ENCODE measurements at places on chromosomes 16 and 17.
A peak's percentile ranks its signal among the peaks of the same experiment; 100 is the strongest.

GRCh38 chr17:82127704-82128103 is 29.7 kb upstream of the FASN start:
- DNase-seq = no peak

DNA sequence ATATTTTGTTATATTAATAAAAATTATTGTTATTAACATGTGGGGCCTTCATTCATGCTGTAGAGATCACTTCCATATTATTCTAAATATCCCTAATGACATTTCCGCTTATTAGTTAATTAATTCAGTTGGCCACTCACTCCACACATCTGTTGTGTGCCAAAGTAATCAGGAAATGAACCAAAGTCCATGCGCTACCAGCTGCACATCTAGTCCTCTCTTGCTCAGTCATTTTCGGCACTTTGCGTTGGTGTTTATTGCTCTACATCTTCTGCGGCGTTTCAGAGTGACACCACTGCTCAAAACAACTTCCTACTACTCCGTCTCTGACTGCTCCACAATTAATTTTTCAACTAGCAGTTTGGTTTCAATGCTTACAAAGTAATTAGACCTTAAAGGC is 101.4 kb upstream of the ZFHX3 start:
- no peak for DNase-seq

- DNase-seq = no peak
These were observed 12.6 kb upstream of the PRR29 start for GRCh38 chr17:63985387-63986140.

- DNase-seq = no peak
These were observed 1954.7 kb downstream of the TP53TG3F start for GRCh38 chr16:35414139-35414538.

GRCh38 chr16:70805787-70806186 is 4.8 kb upstream of the VAC14 start:
- no peak for DNase-seq

GRCh38 chr17:55059724-55060123 is 91.2 kb downstream of the STXBP4 start:
- no peak for DNase-seq

DNA sequence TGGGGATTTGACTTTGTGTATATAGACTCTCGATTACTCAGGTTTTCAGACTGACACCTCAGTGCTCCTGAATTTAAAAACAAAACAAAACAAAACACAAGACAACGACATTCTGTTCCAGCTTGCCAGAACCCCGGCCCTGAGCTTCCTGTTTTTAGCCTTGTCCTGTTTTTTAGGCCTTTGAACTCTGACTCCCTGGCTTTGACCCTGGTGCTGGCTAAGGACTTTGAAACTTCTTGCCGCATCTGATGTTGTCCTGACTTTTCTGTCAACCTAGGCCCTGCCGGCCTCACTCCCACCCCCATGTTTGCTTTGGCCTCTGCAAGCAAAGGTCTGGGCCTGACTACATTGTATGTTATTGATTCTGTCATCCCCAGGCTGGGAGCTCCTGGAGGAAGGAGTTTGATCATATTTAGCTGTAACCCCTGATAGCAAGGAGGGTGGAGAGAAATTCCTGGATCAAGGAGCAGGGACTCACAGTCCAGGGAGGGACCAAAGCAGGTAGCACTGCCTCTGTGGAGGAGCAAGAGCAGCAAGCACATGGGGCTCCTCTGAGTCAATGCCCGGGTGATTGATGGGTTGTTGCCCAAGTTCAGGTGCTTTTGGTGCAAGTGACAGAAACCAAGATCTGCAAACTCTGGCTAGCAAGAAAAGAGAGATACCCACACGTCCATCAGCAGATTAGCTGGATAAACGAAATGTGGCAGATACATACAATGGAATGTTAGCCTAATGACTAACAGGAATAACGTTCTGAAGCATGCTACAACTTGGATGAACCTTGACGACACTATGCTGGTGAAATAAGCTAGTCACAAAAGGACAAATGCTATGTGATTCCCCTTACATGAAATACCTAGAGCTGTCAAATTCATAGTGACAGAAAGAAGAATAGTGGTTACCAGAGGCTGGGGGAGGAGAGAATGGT is 7.7 kb downstream of the CCL16 start:
- no peak for DNase-seq

- no peak for DNase-seq
These were observed 12.4 kb downstream of the SLFN5 start for GRCh38 chr17:35255316-35255715.

- DNase-seq = no peak
These were observed 2.1 kb downstream of the MGAT5B start for GRCh38 chr17:76870377-76870714.

DNA sequence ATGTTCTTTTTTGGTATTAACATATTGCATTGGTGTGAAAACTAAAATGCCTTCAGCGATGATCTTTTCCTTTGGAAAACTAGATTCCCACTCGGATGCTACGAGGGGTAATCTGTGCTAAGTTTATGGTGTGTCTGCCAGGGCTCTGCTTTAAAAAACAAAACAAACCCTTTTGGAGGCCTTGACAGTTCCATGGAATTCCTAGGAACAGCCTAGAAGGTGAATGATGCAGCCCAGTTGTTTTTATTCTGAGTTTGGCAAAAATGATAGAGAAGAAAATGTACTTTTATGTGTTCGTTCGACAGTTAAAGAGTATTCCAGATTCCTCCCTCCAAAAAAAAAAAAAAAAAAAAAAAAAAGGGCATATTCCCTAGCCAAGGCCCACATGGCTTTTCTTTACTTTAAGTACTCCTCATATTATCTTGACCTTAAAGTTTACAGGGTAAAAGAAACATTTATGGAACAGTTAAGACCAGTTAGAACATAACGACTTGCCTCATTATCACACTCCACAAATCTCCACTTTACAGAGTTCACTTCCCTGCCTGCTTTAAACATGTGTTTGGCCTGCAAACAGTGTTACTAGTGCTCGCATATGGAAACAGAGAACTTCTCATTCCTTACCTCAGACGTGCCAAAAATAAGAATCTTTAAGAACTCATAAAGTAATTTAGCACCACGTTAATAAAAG is 159.1 kb downstream of the WWOX start:
- DNase-seq = no peak

- DNase-seq = no peak
These were observed 72.6 kb downstream of the CLEC16A start for GRCh38 chr16:11016993-11017392.

DNA sequence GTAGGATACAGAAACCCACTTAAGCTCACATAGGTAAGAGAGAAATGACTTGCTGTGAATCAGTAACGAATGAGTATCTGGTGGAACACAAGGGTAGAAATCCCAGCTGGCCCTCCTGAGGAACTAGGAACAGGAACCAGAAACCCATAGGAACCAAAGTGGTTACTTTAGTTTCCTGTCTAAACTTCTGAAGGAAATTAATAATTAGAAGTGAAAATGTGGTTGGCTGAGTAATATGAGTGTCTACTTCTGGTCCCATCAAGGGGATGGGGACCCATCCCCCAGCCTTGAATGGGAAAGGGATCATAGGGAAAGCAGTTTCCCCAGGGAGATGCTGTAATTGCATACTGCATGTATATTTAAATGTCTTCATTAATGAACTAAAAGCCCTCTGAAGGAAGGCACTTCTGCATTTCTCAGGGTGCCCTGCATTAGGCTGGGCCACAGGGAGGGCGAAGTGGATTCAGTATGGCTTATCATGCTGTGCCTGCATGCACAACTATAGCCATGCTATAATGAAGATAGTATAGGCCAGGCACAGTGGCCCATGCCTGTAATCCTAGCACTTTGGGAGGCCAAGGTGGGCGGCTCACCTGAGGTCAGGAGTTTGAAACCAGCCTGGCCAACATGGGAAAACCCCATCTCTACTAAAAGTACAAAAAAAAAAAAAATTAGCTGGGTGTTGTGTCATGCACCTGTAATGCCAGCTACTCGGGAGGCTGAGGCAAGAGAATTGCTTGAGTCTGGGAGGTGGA is 45.6 kb downstream of the CYB5B start:
- DNase-seq = peak; percentile 75

GRCh38 chr16:81409016-81409556 is 35.5 kb upstream of the CMIP start:
- DNase-seq = no peak

DNA sequence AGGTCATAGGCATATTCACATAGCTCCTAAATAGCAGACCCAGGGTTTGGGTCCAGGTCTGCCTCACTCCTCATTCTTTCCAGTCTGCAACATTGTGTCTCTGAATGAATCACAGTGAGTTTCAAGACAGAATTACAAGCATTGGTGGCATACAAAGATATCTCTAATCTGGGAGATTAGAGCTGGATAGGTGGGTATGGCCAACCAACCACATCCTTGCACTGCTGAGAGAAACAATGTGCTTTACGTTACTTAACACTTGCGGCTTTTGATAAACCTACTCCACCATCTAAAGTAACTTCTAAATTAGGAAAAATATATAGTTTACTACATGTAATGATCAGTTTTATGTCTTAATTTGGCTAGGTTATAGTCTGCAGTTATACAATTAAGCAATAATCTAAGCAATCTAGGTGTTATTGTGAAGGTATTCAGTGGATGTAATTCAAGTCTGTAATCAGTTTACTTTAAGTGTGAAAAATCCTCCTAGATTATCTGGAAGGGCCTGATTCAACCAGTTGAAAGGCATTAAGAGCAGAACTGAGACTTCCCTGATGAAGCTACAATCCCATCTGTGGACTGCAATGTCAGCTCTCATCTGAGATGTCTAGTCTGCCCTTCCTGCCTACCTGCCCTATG is 26.7 kb downstream of the CDH11 start:
- DNase-seq = no peak

- no peak for DNase-seq
These were observed 7.8 kb downstream of the HSPB9 start for GRCh38 chr17:42130310-42130936.

DNA sequence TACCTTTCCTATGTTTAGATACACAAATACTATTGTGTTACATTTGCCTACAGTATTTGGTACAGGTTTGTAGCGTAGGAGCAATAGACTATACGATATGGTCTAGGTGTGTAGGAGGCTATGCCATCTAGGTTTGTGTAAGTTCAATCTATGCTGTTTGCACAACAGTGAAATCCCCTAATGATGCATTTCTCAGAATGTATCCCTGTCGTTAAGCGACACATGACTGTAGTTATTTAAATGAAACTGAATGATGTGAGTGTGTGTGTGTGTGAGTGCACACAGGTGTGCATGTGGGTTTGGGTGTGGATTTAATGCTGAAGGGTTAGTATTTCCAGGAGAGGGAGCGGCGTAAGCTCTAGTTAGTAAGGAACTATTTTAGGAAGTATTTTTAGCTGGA is 34.6 kb upstream of the SMIM36 start:
- DNase-seq = no peak

- DNase-seq = no peak
These were observed 54.9 kb downstream of the RAB11FIP4 start for GRCh38 chr17:31446195-31446967.

- no peak for DNase-seq
These were observed 40.0 kb downstream of the PGS1 start for GRCh38 chr17:78418326-78419026.

DNA sequence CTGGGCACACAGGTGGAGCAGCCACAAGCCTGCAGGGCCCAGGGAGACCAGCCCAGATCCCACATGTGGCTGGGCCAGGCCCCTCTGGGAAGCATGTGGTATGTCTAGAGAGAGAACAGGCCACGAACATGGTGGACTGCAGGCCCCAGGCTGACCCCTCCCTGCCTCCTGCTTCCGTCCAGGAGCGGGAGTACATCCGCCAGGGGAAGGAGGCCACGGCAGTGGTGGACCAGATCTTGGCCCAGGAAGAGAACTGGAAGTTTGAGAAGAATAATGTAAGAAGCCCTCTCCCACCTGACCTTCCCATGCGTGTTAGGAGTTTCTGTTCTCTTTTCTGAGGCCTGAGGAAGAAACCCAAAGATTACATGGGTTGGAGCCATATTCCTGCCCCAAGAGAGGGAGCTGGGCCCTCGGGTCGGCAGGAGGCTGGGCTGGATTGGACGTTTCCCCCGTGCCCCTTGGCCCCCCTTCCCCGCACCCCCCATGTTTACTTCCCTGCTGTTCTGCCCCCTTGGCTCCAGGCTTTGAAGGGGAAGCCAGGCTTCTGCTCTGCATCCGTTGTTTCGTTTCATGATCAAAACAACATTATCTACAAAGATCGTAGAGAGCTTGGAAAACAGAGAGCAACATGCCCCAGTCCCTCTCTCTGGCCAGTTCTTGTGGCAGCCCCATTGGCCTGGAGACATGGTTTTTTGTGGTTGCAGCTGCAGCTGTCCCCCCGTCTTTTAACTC is 5.7 kb upstream of the TCAP start:
- DNase-seq = no peak

DNA sequence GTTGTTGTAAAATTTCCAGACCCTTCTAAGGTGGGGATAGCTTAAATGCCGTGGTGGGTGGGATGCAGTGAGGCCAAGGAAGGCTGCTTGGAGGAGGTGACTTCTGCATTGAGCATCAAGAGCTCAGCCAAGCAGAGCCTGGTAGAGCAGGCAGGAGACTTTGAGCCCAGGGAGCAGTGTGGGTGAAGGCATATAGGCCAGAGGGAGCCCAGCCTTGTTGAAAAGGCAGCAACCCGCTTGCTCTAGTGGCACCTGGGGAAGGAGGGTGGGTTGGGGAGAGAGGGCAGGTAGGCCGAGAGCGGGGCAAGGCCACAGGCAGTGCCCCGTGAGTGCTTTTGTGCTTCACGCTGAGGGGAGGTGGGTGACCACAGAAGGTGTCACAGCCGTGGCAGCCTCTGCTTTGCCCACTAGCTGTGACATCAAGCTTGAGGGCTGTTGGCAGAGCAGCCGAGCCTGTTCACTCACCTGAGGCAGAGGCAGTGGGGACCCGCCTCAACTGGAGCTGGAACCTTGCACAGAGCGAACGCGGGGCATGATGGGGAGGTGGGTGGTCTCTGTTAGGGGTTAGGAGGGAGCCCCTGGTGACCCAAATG is 56.1 kb downstream of the IRF8 start:
- no peak for DNase-seq

DNA sequence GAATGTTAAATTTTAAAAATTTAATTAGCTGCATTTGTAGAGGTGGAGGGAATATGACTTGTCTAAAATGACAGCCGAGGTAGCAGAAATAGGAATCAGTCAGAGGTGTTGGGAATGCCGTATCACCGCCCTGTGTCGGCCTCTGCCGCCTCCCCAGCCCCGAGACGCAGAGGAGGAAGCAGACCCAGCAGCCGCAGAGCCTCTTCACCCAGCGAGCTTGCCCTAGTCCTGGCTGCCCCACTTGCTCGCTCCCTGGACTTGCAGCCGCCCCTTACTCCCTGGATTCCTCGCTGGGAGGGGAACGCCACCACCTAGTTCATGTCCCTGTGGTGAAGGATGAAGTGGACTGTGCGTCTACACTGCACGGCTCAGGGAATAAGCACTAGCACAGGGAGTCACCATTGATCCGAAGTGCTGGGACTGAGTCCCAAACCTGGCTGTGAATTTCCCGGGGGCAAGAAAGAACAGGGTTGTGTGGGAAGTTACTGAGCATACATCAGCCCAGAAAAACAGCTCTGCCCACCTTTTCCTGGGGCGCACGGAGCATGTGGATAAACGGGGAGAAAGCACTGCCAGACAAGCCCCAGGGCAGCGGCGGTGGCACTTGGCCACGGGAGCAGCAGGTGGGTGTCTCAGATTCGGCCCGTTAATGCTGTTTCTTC is 76.8 kb downstream of the RPTOR start:
- DNase-seq = no peak

GRCh38 chr16:17302620-17303019 is 168.1 kb downstream of the XYLT1 start:
- no peak for DNase-seq

GRCh38 chr17:75077072-75077495 is 10.7 kb upstream of the SLC16A5 start:
- DNase-seq = no peak

GRCh38 chr16:55257966-55258613 is 65.9 kb upstream of the IRX6 start:
- DNase-seq = no peak

Data from GM12864 (cell line).